Naive thymus-derived CD4-positive, alpha-beta T cell (primary cell): ENCODE measurements at places on chromosomes 12 and 14. TPM values are rescaled to one million over a fixed set of nuclear protein-coding genes. Genes with fewer than 3 reads are reported as not detected.

- no peaks in the 10 kb centered on the region for H3K27me3 ChIP-seq
- H3K36me3 ChIP-seq = no peaks in the 10 kb centered on the region
- H3K4me1 ChIP-seq = no peaks in the 10 kb centered on the region
- no peak for DNase-seq
These were observed 123.3 kb upstream of the MED13L start for GRCh38 chr12:116400636-116401372.

DNA sequence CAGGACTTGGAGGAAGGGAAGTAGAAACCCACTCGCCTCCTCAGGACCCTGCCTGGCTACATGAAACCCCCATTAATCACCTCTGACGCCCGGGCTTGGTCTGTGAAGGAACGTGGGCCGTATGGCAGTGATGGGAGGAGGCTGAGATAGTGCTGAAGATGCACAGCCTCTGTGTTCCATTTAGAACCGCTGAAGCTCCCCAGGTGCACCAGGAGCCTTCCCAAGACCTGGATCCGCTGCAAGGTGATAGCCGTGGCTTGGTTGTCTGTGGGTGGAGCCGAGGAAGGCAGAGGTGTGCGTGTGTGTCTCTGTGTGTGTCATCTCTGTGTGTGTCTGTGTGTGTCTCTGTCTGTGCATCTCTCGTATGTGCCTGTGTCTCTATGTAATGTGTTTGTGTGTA is 293.1 kb downstream of the CACNA1C start:
- H3K27ac ChIP-seq = no peak overlapping the region
- no peak for DNase-seq
- no peaks in the 10 kb centered on the region for H3K27me3 ChIP-seq
- H3K4me1 ChIP-seq = no peaks in the 10 kb centered on the region
- no peak overlapping the region for H3K4me3 ChIP-seq

Gene C14orf119
- polyA plus RNA-seq = 169 TPM

- H3K4me1 ChIP-seq = no peaks in the 10 kb centered on the region
- H3K27ac ChIP-seq = no peak overlapping the region
- DNase-seq = no peak
- H3K4me3 ChIP-seq = no peak overlapping the region
These were observed 136.8 kb upstream of the PTPRB start for GRCh38 chr12:70774055-70774454.
